Thoracic aorta (tissue), 2 donors: ENCODE measurements at places on chromosomes 3 and 15.

- no peak for DNase-seq
Measured at GRCh38 chr3:71930056-71930991, 145.4 kb upstream of the PROK2 start.

- DNase-seq: no peak
Measured at GRCh38 chr3:170196833-170197232, 15.3 kb upstream of the PHC3 start.

GRCh38 chr15:87896936-87897335 is 359.6 kb downstream of the NTRK3 start:
- DNase-seq: no peak

DNA sequence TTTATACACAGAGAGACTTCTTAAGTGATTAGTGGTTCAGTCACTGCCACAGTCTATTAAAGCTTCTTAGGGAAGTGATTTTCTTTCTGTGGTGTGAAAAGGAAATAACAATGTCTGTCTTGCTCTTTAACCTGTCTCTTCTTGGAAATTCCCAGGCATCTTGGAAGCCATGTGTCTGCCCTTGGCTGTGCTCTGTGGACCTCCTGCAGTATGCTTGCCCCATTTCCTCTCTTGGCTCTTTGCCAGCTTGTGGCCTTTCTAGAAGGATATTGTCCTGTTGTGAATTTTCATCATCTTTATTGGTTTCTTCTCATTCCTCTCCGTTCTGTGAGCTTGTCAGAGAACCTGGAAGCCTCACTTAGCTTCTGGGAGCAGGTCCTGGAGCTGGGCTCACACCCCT is 338.4 kb upstream of the C2CD4B start:
- DNase-seq: peak; percentile 20

DNA sequence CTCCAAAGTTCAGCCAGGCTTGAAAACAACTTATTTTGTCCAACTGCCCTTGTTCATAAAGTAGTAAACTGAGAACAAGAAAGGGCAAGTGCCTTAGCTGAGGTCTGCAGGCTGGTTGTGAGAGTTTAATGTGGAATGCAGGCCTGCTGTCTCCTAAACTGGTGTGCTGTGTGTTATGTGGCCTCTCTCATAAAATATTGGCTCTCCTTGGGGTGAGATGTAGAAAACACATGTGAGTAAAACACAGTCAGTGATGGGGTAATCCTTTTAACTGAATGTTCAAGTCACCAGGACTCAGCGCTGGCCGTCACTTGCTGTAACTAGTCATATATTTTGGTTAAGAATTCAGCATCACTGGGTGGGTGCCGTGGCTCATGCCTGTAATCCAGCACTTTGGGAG is 7.1 kb upstream of the ST6GAL1 start:
- DNase-seq: no peak

DNA sequence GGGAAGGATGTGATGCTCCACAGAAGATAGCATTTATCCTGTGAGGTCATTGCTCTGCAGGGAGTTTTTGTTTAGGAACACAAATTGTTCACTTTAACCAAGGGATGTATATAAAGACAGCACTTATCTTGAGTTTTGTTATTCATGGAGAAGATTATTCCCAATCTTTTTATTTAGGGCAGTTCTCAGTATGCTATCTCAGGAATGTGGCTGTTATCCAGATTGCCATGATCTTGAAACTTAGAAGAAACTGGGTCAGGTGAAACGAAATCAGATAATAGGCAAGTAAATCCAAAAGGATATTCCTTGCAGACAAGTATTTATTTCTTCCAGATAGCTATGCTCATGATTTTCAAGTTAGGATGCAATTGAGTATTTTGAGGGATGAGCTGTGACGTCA is 19.3 kb upstream of the TMEM42 start:
- DNase-seq: no peak

GRCh38 chr3:130900959-130901358 is 7.1 kb downstream of the ATP2C1 start:
- DNase-seq: no peak

- DNase-seq: no peak
Measured at GRCh38 chr3:141963301-141963700, 86.9 kb downstream of the ATP1B3 start.

GRCh38 chr15:77415450-77416147 is 4.3 kb downstream of the PEAK1 start:
- no peak for DNase-seq

- no peak for DNase-seq
Measured at GRCh38 chr15:25711164-25711563, 152.0 kb downstream of the ATP10A start.

DNA sequence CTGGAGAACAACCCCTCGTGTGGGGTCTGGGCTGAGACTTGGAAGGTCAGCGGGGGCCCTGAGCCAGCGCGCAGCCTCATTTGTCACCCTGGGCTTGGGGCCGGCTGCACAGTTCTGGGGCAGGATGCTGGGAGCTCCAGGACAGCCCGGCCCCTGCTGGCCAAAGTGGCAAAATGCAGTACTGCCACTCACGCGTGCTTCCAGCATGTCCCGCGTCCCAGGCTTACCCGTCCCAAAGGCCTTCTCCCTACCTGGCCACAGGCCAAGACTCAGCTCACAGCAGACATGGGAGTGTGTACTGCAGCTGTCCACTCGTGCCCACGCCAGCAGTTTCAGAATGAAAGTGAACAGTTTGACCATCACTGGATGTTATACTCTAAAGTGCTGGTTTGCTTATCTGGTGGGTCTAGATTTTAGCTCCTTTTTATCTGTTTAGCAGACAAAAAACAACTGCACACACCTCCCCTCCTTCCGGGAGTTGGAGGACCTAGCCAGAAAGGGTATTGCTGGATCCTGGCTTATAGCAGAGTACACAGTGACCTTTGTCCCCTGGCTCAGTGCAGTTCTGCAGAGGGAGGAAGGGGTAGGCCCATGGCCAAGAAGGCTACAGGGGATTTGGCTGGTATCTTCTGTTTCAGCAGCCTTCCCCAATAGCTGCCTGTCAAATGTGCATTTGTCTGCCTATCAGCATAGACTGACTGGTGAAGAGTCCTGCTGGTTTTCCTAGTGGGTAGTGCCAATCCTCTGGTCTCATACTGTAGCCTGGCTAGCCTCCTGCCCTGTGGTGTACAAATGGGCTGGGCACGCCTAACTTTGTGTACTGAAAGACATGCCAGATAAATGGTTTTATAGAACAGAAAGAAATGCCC is 23.2 kb upstream of the IP6K2 start:
- DNase-seq: peak; percentile 58

- no peak for DNase-seq
Measured at GRCh38 chr3:176079785-176080184, 1117.5 kb downstream of the TBL1XR1 start.

- no peak for DNase-seq
Measured at GRCh38 chr3:141239511-141240281, 8.1 kb downstream of the PXYLP1 start.

DNA sequence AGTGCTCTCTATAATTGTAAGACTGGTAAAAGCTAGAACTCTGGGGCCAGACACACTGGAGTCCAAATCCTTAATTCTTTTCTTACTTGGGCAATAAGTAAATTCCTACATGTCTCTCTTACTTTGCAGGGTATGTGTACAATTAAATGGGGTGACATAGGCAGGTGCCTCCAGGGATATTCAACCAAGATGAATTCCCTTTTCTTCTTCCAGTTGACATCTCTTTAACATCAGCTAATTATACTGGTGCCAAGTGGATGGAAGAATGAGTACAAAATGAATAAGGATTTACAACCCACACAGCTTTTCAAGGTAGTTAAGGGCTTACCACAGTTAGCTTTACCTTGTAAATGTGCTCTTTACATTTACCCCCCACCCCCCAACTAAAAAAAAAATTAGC is 295.5 kb upstream of the GADL1 start:
- DNase-seq: no peak

- no peak for DNase-seq
Measured at GRCh38 chr15:88990185-88990679, 77.1 kb upstream of the MFGE8 start.

DNA sequence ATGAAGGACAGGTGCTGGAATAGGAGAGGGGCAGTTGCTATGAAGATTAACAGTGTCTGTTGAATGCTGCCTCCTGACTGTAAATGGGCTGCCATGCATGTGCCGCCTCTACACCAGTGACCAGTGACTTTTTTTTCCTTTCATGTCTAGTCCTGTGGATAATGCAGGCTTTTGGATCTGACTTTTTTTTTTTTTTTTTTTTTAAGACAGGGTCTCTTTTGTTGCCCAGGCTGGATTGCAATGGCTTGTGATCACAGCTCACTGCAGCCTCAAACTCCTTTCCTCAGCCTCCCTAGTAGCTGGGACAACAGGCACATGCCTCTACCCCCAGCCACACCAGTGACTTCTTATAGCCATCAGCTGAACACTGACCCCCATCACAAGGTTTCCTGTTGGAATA is 41.2 kb upstream of the AGBL1 start:
- no peak for DNase-seq

DNA sequence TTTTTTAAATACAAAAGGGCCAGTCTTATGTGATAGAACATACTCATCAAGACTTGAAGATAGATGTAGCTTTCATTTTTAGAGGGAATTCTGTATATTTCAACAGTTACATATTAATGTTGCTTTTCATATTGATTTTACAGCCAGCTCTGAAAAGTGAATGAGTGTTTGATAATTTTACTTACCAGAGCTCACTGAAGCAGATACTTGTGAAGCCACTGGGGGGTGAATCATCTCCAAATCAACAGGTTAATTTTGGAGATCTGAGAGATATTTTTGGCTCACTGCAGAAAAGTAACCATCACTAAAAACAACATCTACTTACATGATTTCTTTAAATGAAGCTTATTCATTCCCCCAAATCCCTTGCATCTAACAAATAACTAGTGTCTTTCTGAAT is 24.7 kb downstream of the TNFAIP8L3 start:
- no peak for DNase-seq

GRCh38 chr3:101809178-101810021 is 30.4 kb downstream of the NXPE3 start:
- no peak for DNase-seq

DNA sequence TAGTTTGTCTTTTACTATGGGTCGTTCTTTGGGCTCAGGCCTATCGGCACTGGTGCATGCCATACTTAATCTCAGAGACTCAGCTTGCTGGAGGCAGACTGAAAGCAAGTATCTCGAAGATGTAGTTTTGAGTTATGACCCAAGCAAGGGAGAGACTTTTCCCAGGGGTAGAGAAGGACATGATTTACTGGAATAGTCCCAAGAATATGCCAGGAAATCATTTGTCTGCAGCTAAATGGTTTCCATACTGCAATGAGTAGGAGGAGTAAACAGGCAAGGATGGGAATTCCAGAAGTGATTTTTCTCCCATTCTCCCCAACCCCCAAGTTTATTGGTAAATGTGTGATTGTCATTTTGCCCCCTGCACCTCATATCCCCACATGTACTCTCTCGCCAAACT is 35.4 kb upstream of the LACTB start:
- no peak for DNase-seq

DNA sequence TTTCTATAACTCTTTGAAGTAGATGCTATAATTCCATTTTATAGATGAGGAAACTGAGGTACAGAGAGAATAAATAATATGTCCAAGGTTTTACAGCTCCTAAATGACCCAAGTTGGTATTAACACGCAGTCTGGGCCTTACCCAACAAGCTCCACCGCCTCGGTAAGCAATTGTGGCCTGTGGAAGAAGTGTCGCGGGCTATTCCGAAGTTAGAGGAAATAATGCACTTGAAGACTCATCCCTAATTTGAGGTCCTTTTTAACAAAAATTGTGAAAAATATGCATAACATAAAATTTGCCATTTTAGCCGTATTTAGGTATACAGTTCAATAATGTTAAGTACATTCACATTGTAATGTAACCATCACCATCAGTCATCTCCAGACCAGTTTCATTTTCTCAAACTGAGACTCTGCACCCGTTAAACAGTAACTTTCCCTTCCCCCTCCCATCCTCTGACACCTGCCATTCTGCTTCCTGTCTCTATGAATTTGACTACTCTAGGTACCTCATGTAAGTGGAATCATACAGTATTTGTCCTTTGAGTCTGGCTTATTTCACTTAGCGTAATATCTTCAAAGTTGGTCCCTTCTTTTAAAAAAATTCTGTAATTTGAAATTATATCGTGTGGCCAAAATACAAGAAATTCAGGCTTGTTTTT is 18.2 kb downstream of the IDH3A start:
- DNase-seq: no peak

DNA sequence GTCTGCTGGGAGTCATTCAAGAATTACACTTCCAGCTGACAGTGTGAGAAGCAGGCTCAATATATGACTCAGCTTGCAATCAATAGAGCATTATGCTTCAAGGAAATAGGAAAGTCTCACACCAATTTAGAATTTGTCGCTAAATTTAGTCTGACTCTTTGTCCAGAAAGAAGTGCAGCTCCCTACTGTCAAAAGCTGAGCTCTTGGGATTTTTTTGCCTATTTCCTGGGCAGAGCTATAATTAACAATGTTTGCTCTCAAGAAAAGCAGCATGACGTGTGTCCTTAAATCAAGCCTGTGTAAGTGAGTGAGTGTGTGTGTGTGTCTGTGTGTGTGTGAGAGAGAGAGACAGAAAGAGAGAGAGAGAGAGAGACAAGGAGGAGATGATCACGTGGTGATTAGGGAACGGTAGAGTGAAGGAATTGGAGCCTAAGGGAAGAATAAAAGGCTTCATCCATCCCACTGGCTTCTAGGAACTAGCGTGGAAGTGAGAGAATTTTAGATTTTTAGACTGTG is 16.4 kb upstream of the SLC35G2 start:
- no peak for DNase-seq

- no peak for DNase-seq
Measured at GRCh38 chr15:98905963-98906711, 101.5 kb downstream of the PGPEP1L start.

GRCh38 chr3:150073031-150073430 is 102.3 kb upstream of the PFN2 start:
- no peak for DNase-seq

GRCh38 chr15:59353994-59354416 is 18.7 kb downstream of the MYO1E start:
- no peak for DNase-seq

DNA sequence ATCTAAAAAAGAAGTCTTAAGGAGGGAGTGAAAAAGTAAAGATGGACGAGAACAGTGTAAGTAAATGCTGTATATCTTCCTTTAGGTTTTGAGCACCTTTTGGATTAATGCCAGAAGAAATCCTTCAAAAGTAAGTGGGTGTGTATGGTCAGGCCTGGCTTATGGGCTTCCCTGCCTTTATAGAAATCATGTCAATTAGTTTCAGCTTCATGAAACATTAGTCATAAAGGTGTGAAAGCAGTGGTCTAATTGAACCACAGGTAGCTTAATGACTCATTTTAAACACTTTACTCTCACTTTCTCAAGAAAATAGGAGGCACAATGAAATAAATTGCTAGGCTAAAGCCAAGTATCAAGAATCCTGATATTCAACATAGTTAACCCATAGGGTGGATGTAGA is 467.4 kb upstream of the DPPA4 start:
- DNase-seq: no peak

GRCh38 chr15:70200511-70201424 is 103.1 kb upstream of the TLE3 start:
- DNase-seq: no peak

- DNase-seq: no peak
Measured at GRCh38 chr3:164407111-164407510, 671.2 kb downstream of the SI start.

DNA sequence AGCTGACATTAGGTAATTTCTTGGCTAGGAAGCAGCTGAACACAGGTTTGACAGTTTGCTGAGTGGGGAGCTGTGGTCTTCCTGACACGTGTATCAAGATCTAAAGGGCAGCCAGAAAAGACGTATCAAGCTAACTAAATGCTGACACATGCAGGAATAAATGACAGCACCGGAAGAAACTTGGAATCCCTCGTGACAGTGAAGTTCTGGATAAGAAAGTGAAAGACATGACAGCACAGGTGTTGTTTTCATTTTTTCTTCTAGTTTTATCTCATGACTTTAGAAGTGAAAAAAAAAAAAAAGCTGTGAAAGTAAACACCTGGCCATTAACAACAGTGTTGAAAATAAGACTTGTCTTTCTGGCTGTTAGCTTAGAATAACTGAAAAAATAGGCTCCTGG is 48.7 kb downstream of the FGF7 start:
- no peak for DNase-seq
